ENCODE measurements at places on chromosomes 13 and 19.

DNA sequence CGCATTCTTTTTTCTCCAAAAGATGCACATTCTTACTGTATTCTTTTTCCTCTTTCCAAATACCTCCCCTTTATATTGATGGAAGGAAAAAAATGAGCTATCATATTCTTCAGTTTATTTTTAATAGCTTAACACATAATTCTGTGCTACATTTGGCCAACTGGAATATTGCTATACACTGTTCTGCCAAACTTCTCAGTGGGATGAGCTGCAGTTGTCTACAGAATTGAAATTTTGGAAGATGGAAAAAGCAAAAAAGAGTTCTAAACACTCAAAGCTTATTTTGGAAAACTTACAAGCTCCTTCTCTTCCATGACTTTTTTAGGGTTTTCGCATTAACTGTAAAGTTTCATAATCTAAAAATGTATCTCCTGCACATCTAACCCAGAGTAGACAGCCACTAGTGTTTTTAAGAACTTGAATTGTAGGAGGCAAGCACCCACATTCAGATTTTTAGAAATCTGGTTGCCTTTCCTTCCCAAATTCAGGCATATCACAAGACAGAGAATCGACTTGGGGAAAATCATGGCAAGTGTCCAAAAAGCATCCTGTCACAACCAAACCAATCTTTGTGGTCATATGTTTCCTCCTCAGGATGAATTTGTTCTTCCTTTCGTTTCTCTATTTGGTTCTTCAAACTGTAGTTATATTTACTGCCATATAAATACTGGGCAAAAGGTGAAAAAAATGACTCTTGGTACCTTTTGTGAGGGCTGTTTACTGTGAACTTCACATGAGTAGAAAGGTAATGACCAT lies 111.4 kb upstream of the FRY start:
- DNase-seq = no peak

GRCh38 chr13:53342623-53343360 lies 314.2 kb downstream of the OLFM4 start:
- DNase-seq = no peak

DNA sequence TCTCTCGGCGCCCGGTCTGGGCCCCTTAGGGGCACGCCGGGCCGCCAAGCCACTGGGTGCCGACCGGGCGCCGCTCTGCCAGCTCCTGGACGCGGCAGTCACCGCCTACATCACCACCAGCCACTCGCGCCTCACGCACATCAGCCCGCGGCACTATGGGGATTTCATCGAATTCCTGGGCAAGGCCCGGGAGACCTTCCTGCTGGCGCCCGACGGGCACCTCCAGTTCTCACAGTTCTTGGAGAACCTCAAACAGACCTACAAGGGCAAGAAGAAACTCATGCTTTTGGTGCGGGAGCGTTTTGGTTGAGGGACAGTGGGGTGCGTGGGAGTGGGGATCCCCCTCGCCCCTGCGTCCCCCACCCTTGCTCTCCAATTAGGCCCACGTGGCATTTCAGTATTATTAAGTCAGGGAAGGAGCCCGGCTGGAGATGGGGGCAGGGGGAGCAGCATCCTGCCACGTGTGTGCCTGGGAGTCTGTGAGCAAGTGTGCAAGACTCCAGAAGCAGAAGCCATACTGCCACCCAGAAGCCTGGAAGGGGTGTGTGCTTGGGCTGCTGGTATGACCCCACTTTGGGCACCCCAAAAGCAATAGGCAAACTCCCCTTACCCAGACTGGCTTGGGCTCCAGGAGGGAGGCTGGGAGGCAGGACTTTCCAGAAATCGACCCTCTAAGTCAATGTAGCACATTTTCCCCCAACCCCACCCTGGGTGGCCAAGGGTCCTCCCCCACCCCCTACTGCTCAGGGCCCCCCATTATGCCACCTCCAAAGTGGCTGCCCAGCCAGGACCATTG lies 35.7 kb downstream of the ZSWIM4 start:
- no peak for DNase-seq

DNA sequence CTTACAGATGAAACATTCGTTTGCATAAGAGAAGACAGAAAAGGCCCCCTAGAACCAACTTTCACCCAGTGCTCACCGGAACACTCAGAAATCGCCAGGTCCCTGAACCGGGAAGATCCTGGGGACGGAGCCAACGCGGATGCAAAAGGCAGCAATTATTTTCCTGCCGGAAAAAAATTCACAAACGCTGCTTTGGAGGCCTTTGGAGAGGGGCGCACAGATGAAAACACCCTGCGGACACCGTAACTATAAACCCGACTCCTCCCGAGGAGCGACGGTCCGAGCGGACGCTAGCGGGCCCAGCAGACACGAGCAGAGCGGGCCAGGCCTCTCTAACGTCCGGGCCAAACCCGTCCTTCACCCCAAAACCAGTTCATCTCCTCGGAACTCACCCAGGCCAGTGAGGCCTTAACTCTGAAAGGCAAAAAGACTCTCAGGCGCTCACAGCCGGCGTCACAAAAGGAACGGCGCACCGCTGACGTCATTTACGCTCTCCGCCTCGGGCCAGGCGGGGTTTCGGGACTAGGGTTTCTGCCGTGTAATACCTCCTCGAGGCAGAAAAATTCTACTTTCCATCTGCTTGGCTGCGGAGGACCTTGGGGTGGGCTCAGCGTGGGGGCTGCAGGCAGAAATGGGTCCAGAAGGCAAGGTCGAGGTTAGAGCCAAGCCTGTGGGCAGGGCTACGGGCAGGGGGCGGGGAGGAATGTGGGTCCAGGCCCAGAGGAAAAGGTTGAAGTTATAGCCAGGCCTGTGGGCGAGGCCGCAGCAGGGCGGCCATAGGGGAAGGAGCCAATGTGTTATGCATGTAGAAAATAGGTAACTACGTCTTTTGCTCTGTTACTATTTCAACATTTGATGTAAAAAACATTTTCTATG lies at the start of gene ZNF426:
TSS of gene ZNF426 (minus strand) at position 463 of the 876 bp plus-strand sequence. CDS start 2,413 bp downstream, outside the sequence.
- DNase-seq = peak; percentile 81

- DNase-seq = peak; percentile 84
Observed at GRCh38 chr19:50414864-50415660, 3.7 kb upstream of the SPIB start.

DNA sequence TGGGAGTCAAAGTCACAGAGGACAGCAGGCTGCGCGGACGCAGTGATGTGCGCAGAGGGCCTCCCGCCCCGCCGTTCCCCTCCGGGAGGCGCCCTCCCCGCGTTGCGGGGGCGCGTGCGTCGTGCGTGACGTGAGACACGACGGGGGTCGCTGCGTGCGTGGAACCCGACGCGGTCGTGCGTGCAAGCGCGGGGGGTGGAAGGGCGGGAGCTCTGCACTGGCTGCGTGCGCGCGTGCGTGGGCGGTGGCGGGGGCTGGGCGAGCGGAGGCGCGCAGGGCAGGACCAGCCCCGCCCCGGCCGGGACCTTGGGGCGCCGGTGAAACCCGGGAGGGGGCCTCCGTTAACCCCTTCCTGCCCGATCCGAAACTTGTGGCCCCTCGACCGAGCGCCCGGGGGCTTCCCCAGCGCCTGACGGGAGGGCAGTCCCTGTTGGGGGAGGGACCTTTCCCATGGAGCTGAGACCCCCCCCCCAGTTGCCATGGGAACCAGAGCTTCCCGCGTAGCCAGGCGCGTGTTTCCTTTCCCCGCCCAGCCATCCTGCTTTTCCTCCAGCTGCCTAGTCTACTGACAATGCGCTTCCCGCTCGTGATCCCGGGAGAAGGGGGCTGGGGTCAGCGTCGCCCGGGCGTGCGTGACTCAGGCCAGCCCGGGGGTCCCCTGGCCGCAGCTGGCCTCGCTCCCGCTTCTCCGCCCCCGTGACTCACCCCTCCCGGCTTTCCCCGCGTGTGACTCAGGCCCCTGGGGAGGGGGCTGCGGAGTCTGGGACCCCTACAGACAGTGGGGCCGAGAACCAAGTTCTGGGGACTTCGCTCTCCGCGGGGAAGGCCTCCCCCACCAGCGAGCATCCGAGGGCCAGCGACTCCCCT lies 7.3 kb upstream of the HOOK2 start:
- DNase-seq = peak; percentile 80

- DNase-seq = no peak
Observed at GRCh38 chr13:44024167-44024845, 144.6 kb downstream of the LACC1 start.

DNA sequence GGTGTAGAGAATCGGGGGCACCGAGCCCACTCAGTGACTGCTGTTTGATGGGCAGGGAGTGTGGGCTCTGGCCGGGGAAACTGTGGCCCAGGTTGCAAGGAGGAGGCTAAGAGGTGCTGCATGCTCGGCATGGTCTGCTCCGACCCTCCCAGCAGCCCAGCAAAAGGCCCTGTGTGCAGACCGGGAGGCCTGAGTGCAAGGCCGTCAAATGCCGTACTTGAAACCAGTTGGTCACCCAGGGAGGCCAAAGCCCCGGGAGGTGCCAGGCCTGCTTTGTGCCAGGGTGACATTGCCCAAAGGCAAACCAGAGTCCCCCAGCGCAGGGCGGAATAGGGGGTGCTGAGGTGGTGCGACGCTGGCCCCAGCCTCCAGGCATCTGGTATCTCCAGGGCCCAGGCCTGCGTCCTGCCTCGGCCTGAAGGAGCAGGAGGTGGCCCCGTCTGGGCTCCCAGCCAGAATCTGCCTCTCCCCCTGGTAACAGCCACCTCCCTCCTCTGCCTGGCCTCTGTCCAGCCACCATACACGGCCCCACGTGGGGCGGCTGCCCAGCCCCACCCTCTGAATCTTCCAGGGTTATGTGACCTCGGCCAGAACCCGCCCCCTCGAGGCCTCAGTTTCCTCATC lies 4.0 kb downstream of the PIK3R2 start:
- DNase-seq = no peak

DNA sequence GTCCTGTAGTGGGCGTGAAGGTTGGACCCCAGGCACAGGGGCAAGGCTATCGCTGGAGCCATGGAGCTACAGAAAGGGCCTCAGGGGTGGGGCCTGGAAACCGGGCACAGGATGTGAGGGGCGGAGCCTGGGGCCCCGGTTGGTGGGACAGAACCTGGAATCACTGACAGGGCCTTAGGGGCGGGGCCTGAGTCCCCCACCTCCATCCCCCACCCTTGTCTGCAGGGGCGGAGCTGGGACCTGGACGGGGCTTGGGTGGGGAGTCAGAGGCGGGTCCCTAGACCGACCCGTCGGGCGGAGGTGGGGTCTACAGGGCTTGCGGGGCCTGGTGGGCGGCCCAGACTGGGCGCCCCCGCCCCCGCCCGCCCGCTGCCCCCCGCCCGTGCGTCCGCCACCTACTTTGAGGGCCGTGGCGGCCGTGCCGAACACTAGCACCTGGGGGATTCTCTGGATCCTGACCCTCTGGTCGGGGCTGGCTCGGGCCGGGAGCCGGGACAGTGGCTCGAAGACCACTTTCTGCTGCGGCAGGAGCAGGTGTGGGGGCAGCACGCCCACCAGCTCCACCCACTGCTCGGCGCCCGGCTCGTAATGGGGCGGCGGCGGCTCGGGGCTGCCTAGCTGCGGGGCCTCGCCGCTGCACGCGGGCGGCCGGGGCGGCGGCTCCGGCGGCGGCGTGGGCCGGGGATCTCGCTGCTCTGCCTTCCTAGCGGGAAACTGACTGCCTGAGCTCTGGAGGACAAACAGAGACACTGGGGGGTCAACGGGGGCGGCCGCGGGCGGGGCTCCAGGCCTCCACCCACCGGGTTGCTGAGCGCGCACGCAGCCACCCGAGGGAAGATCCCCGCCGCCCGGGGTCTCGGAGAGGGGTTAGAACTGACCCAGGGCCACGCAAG lies 26.3 kb downstream of the DCAF15 start:
- DNase-seq = no peak

DNA sequence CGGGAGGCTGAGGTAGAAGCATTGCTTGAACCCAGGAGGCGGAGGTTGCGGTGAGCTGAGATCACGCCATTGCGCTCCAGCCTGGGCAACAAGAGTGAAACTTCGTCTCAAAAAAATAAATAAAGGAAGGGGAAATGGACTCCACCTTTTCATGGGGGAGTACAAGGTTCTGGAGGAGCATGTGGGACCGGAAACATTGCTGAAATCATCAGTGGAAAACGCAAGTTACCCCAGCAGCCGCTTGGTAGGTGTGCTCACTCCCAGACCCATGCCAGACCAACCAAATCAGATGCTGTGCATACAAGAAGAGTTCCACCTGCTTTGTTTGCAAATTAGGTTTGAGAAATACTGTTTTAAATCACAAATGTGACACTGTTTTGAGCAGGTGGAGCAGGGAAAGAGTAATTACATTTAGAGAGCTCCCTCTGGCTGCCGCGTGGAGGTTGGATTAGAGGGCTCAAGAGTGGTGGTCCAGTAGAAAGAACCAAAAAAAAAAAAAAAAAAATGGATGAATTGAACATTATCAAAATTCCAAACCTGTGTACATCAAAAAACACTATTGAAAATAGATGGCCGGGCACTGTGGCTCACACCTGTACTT lies 4.9 kb downstream of the ERICH4 start:
- DNase-seq = no peak
